Suppressor macrophage treated with lipopolysaccharide for 1 hour (primary cell): ENCODE measurements at places on chromosomes 6 and 20.
A peak's percentile ranks its signal among the peaks of the same experiment; 100 is the strongest.

DNA sequence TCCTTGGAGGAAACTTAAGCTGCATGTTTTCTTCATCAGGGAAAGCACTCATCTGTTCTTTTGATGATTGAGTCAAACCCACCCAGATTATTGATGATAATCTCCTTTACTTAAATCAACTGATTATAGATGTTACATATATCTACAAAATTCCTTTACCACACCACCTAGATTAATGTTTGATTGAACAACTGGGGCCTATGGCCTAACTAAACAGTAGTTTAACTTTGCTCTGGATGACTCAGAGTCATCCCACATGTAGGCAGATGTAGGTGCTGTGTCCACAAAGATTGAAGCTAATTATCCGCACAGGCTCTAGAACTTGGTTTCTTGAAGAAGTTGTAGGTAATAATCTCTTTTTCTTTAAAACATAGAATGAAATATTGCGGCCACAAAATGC is 42.2 kb downstream of the PKIB start:
- no peak for DNase-seq

- DNase-seq, result no peak
These were observed 471.8 kb downstream of the COL12A1 start for GRCh38 chr6:74733830-74734620.

DNA sequence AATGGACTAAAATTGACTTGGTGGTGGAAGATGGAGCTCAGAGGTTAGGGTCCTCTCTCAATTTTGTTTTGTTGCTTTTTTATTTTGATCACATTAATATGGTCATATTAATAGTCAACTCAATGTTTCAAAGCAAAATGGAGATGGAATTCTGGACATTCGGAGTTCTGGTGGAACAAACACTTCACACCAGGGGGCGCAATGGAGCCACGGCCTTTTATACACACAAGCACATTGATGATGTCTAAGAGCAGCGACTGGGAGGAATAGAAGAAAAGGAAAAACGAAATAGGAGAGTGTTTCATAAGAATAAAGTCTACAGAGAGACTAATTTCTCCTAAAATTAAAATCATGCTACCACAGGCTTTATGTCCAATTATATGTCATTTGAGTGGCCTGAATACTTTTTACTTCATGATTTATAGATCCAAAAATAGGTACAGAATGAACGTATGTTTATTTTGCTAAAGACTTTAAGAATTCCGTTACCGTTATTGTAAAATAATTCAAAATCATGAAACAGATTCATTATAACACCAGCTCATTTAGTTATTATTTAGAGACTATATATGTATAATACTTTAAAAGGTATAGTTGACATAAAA is 197.6 kb upstream of the SASH1 start:
- peak; percentile 80 for DNase-seq

DNA sequence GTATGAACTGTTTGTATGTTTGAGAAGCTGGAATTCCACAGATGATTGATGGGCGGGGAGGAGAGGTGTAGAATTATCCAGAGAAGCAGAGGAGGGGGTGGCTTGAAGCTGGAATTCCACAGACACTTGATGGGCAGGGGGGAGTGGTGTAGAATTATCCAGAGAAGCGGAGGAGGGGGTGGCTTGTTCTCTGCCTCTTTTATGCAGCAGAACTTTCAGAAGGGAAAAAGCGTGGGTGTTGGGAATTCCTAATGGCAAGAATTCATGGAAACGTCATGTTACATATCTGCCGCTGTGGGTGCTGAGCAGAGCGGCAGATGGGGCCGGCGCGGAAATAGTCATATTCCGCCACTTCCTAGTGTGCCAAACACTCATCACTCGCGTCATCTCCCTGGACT is 167.9 kb upstream of the KCNG1 start:
- no peak for DNase-seq

DNA sequence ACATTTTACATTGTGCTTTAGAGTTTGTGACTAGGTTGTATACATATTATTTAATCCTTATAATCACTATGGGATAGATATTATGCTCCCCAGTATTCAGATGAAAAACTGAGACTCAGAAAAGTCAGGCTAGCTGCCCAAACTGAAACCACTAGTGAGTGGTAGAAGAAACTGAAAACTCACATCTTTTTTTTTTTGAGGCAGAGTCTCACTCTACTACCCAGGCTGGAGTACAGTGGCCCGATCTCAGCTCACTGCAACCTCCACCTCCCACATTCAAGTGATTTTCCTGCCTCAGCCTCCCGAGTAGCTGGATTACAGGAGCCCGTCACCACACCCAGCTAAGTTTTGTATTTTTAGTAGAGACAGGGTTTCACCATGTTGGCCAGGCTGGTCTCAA is 22.2 kb downstream of the RNF24 start:
- no peak for DNase-seq

GRCh38 chr6:91626911-91627310 is 1040.0 kb upstream of the MAP3K7 start:
- no peak for DNase-seq

GRCh38 chr6:90387383-90387775 is 90.7 kb upstream of the BACH2 start:
- DNase-seq, result no peak

GRCh38 chr6:43695967-43696291 is 8.3 kb upstream of the MRPS18A start:
- DNase-seq, result no peak

- DNase-seq, result peak; percentile 37
These were observed 12.7 kb upstream of the EFHC1 start for GRCh38 chr6:52407467-52407866.

DNA sequence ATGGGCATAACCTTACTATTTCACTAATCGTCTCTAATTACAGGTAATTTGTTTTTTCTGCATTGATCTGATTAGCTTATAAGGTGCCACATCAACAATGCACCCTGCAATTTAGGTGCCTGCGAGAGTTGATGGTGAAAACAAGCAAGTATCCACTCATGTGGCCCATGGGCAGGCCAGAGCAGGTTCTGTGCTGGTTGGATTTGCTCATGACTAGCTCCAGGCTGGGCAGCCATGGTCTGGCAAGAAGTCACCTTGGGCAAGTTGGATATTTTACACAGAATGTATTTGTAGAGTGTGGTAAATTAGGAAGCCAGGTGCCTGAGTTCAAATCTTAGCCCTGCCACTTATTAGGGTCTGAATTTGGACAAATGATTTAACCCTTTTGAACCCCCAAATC is 25.3 kb downstream of the RAB44 start:
- no peak for DNase-seq

DNA sequence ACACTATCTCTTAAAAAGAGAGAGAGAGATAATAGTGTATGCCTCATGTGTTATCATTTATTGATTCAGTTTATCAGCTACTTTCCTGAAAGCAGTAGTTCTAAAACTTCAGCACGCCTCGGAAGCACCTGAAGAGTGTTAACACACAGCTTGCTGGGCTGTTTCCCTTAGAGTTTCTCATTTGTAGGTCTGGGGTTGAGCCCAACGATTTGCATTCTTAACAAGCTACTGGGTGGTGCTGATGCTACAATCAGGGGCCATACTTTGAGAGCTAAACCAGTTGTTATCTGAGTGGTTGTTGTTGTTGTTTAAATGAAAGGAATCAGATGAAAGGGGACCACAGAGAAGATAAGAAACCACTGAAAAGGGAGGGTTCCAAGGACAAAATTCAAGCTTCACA is 32.6 kb downstream of the SIM1 start:
- DNase-seq, result no peak

- no peak for DNase-seq
These were observed 142.9 kb downstream of the HACE1 start for GRCh38 chr6:104716858-104717257.

GRCh38 chr20:58840816-58841538 is 9.7 kb downstream of the GNAS-AS1 start:
- no peak for DNase-seq

GRCh38 chr6:164286011-164286410 is 871.5 kb downstream of the QKI start:
- DNase-seq, result no peak

GRCh38 chr6:43743682-43744381 is 26.2 kb upstream of the VEGFA start:
- DNase-seq, result no peak

- no peak for DNase-seq
These were observed 24.9 kb downstream of the BPIFB4 start for GRCh38 chr20:33104336-33104735.

GRCh38 chr20:15563836-15564235 is 1009.4 kb downstream of the KIF16B start:
- no peak for DNase-seq

- no peak for DNase-seq
These were observed 29.5 kb downstream of the TMEM181 start for GRCh38 chr6:158589366-158589765.

GRCh38 chr6:18509871-18510643 is 122.9 kb downstream of the RNF144B start:
- DNase-seq, result no peak

- DNase-seq, result no peak
These were observed 407.1 kb upstream of the JAG1 start for GRCh38 chr20:11080781-11081377.

DNA sequence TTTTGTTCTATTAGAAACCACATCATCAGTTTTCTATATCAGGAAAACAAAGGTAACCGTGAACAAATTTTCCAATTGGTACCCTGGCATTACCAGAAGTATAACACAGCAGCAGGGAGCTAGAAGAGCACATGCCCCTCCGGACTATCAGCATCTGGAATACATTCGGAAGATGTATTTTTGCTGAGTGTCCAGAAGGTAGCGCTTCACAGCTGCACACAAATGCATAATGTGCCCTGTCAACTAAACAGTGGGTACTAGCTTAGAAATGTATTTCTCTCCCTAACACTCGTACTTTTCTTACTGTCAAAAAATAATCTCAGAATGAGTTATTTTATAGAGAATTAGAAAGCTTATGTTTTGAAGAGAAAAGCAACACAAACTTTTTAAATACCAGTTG is 77.6 kb downstream of the HUS1B start:
- DNase-seq, result no peak

DNA sequence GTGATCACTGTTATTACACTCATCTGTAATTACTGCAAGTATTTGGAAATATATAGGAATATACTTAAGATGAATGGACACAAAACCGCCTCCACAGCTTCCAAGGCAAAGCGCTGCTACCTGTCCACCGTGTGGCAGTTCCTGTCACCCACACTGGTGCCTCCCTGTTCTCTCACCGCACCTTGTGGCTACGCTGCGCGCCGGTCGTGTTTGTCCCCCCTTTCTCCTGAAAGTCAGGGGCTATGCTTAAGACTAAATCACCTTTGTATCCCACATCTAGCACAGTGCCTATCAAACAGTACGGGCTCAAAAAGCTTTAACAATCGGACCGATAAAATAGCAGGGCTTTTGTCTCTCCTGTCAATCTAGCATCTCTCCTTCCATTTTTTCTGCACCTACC is 23.0 kb downstream of the LY86 start:
- DNase-seq, result no peak

- no peak for DNase-seq
These were observed 150.6 kb downstream of the RALGAPA2 start for GRCh38 chr20:20561841-20562240.

DNA sequence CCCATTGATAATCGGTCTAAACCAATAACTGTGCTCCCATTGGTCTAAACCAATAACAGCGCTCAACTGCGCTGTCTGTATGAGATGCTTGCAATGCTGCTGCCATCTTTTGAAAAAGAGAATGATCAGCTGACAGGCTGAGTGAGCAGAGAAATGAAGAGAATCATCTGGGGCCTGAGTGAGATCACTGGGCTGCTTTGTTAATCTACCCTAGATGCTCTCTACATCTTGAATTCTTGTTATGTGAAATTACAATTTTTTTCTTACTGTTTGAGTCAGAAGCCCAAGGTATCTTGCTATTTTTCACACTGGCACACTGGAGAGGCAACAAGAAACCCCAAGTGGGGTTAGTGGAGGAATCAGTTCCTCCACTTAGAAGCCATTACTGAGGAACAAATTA is 91.5 kb upstream of the GCM1 start:
- DNase-seq, result no peak

DNA sequence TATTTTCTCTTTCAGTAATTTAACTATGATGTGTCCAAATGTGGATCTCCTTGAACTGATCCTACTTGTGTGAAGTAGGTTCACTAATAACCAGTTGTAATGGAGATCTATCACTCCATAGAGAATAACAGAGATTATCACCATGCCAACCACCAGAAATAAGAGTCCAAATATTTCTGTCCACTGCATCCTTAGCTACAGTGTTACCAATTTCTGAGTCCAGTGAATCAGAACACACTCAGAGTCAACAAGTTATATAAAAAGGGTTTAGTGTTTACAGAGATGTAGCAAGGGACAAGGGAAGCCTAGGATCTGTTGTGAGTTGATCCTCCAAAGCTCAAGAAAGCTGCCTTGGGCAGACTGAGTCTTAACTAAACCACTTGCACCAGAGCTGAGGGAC is 882.8 kb downstream of the TBC1D32 start:
- DNase-seq, result no peak

GRCh38 chr6:69084746-69085335 is 449.8 kb downstream of the ADGRB3 start:
- no peak for DNase-seq
